ENCODE measurements at places on chromosomes 7 and 10.

DNA sequence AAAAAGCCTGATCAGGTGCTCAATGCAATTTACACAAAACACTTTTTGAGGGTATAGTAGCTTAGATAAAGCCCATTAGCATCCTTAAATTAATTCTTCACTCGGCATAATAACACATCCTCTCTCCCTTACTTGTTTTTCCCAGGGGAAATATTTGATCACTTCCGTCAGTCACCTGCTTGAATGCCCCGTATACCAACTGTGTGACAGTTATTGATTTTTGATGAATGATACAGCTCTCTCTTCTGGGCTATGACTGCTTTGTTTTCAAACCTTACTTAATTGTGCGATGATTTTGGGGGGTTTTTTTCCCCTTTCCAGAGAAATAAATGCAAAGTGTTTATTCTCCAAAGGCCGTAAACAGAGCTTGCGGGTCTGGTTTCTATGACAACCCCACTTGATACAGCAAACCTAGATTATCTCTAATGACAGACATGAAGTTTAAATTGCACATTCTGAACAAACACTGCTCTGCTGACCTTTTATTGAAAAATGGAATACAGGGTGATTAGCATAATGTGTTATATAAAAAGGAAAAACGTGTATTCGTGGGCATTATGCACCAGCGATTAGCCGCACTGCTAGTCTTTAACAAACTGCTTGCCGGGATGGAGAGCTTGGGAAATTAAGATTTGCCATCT, 78.4 kb upstream of the NANOS1 start:
- DNase-seq, result no peak

- no peak for DNase-seq
These were observed 5.3 kb downstream of the BMI1 start for GRCh38 chr10:22326145-22326702.

- peak; percentile 54 for DNase-seq
These were observed 68.4 kb downstream of the PTEN start for GRCh38 chr10:87931836-87932230.

- DNase-seq, result no peak
These were observed 9.0 kb upstream of the STARD3NL start for GRCh38 chr7:38168890-38169570.
